Smooth muscle cell of bladder (primary cell): ENCODE measurements at places on chromosomes 2 and 18. TPM values are rescaled to one million over a fixed set of nuclear protein-coding genes. Genes with fewer than 3 reads are reported as not detected.

Gene PAIP2B
- 0.85 and 0.92 TPM in 2 replicates for total RNA-seq

Gene NCL
- 117 and 198 TPM in 2 replicates for total RNA-seq

Gene ZNF892
- total RNA-seq = 3.0 and 4.7 TPM in 2 replicates

Gene SLC9A4
- under 0.01 TPM in 1 of 2 replicates, not detected in the other for total RNA-seq

Gene NEU2
- total RNA-seq = not detected in 2 replicates

Gene RAB6C
- total RNA-seq = not detected in 2 replicates

Gene TMEM198
- 1.3 and 1.8 TPM in 2 replicates for total RNA-seq

Gene DSEL
- total RNA-seq = 43.2 and 60.6 TPM in 2 replicates

Gene NTSR2
- total RNA-seq = under 0.01 TPM in 1 of 2 replicates, not detected in the other
